Breast epithelium (tissue), 4 donors: ENCODE measurements at places on chromosomes 4 and X. TPM values are rescaled to one million over a fixed set of nuclear protein-coding genes. Genes with fewer than 3 reads are reported as not detected.

The ASB9 gene
- 0.98 TPM for total RNA-seq

The GABRB1 gene
- total RNA-seq: not detected

The BGN gene
- total RNA-seq: 11.0 TPM

The XG gene
- 14.4 TPM for total RNA-seq

The STAP1 gene
- total RNA-seq: not detected

The NAA11 gene
- total RNA-seq: not detected

The SPOCK3 gene
- 2.8 TPM for total RNA-seq

The RHOXF1 gene
- total RNA-seq: 1.3 TPM

The GTPBP6 gene
- 45.9 TPM for total RNA-seq

The ADAM29 gene
- 2.3 TPM for total RNA-seq

The OPN1MW2 gene
- total RNA-seq: not detected

The CLDN22 gene
- not detected for total RNA-seq

The GABRA4 gene
- not detected for total RNA-seq

The SRPX2 gene
- 32.6 TPM for total RNA-seq

The ZNF732 gene
- total RNA-seq: 1.2 TPM

The SSX4B gene
- total RNA-seq: not detected

The ZDHHC15 gene
- 2.6 TPM for total RNA-seq

The TMEM156 gene
- 7.5 TPM for total RNA-seq

The PCSK1N gene
- 2.2 TPM for total RNA-seq

The SSX1 gene
- not detected for total RNA-seq

The FOXR2 gene
- not detected for total RNA-seq

The TRIM75 gene
- not detected for total RNA-seq

The ETNPPL gene
- total RNA-seq: not detected

The MAGEB2 gene
- total RNA-seq: not detected

The MAGIX gene
- 1.3 TPM for total RNA-seq

The REELD1 gene
- 0.98 TPM for total RNA-seq

The AMBN gene
- not detected for total RNA-seq

The RADX gene
- 4.2 TPM for total RNA-seq

The ZFP92 gene
- total RNA-seq: 0.29 TPM

The LONRF3 gene
- total RNA-seq: 16.0 TPM

The CAMK2D gene
- total RNA-seq: 62.1 TPM

The GLRA2 gene
- total RNA-seq: not detected

The EDA gene
- 3.6 TPM for total RNA-seq

The COQ2 gene
- total RNA-seq: 8.6 TPM

The SNCA gene
- 12.7 TPM for total RNA-seq

The IBSP gene
- total RNA-seq: not detected

The C4orf17 gene
- total RNA-seq: not detected

The PTPN13 gene
- total RNA-seq: 49.6 TPM
